Stomach (tissue), 19 donors: ENCODE measurements at places on chromosomes 7 and 10. TPM values are rescaled to one million over a fixed set of nuclear protein-coding genes. Genes with fewer than 3 reads are reported as not detected.

Gene NPVF
- total RNA-seq, result not detected

GRCh38 chr7:90216771-90217170 lies 5.2 kb downstream of the STEAP2 start:
- DNase-seq, result no peak

- DNase-seq, result no peak
These were observed 2.7 kb upstream of the PGAM2 start for GRCh38 chr7:44068054-44068453.

Gene VCL
- 73.9 TPM for total RNA-seq

Gene STEAP2
- total RNA-seq, result 17.5 TPM

DNA sequence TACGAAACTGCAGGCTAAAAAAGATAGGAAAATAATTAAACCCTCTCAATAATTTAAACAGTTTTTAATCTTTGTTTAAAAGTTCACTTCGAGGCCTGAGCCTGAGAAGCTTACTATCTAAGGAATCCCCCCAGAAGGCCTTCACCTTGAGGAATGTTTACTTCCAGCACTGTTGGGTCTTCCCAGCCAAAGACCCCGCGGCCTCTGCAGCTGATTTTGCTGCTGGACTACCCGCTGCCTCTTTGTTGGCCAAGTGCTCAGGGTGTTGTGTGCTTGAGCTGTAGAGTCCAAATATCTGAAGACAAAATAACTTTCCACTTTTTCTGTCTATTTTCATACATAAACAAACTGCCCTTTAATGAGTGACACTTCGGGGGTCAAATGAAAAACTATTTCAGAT lies 292.7 kb downstream of the GLRX3 start:
- DNase-seq, result no peak

Gene SMKR1
- total RNA-seq, result not detected

DNA sequence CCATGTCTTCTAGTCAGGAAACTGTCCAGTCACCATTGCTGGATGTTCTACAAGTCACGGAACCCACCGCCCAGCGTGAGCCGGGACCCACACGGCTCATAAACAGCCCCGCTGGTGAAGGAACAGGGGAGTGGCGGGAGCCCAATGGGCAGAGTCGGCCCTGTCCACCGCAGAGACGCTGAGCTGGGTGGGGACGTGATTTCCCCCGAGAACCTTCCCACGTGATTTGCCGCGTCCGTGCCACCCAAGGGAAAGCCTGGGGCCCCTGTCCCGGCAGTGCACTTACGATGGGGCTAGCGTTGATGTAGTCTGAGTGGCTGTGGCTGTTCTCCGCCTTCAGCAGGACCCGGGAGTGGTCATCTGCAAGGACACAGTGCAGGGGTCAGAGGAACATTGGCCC lies 266.9 kb downstream of the DNAJB6 start:
- no peak for DNase-seq

DNA sequence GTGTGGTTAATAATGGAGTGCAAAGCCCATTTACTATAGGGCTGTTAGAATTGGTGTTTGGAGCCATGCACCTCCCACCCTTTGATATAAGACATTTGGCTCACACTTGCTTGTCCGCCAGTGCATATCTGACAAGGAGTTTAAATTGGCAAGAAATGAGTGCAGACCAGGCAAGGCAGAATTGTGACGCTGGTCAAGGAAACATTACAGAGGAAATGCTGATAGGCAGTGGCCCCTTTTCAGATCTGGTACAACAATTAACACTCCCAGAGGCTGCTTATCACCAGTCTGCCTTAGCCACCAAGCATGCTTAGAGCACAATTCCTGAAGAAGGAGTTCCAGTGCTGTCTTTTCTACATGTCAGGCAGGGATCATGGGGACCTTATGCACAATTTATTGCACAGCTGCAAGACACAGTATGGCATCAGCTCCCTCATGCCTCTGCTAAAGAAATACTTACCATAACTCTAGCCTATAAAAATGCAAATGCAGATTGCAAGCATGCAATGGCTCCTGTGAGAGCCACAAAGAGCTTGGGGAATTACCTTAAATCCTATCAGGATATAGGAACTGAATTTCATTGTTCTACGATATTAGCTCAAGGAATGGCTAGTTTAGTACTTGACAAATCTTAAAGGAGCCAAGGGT lies 35.2 kb downstream of the OR13A1 start:
- DNase-seq, result peak; percentile 45

- no peak for DNase-seq
These were observed 143.5 kb downstream of the PIP4K2A start for GRCh38 chr10:22570733-22571430.

DNA sequence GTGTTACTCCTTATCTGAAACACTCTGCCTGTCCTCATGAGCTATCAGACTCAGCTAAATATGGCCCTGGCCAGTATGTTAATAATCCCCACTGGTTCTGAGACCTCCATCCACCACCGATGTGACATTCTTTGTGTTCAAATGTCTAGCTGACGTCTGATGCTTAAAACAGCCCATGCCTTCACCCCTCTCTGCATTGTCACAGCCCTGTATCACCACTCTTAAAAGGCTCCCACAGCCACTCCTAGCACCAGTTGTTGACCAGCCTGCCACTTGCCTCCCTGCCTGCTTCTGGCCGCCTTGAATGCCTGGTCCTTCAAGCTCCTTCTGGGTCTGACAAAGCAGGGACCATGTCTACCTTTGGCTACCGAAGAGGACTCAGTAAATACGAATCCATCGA lies at the start of gene LMOD2:
LMOD2 (plus strand) TSS at position 253 of the 400 bp plus-strand sequence; CDS start at position 351, 98 bp downstream.
- DNase-seq, result no peak

GRCh38 chr7:116431787-116432526 lies 67.6 kb upstream of the CAV2 start:
- DNase-seq, result no peak

DNA sequence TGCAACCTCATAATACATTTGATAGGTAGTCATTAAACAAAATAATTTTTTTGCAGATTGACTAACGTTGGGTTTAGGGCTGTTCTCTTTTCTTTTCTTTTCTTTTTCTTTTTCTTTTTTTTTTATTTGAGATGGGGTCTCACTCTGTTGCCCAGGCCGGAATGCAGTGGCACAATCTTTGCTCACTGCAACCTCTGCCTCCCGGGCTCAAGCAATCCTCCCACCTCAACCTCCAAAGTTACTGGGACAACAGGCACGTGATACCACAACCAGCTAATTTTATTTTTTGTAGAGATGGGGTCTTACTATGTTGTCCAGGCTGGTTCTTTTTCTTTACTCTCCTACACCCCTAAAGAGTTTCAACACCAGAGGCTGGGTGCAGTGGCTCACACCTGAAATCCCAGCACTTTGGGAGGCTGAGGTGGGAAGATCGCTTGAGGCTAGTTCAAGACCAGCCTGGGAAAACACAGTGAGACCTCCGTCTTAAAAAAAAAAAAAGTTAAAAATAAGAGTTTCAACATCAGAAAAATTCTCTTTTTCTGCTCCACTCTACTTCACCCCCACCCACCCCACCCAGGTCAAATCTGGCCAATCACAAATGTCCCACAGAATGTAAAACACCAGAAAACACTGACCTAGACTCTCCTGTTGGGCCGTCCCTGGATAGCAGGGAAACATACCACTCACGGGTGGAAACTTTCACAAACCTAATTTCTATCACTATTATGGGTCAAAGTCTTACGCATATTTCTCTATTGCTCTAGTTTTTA lies 3.0 kb downstream of the HIP1 start:
- DNase-seq, result no peak

- peak; percentile 76 for DNase-seq
These were observed 70.8 kb upstream of the UCN3 start for GRCh38 chr10:5293691-5294550.

Gene ZWINT
- 5.5 TPM for total RNA-seq

- peak; percentile 82 for DNase-seq
These were observed at the start of gene CTBP2 for GRCh38 chr10:125159932-125160855. Gene CTBP2 (minus strand): TSS chr10:125160563.

DNA sequence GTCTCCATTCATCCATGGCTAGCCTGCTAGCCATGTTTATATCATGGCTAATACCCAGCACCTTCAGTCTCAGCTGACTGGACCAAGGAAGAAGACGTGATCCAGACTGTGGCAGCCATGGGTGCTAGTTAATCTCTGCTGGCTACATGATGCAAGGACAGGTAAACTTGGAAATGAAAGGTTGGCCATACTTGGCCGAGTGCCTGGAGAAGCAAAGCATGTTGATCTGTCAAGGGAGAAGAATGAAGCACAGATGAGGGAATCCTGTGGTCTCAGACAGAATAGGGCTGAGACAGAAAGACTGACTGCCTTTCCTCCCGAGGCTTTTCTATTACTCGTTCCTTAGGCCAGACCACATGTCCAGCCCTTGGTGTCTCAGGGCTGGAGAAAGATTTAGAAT lies 41.1 kb downstream of the CPVL start:
- DNase-seq, result no peak

DNA sequence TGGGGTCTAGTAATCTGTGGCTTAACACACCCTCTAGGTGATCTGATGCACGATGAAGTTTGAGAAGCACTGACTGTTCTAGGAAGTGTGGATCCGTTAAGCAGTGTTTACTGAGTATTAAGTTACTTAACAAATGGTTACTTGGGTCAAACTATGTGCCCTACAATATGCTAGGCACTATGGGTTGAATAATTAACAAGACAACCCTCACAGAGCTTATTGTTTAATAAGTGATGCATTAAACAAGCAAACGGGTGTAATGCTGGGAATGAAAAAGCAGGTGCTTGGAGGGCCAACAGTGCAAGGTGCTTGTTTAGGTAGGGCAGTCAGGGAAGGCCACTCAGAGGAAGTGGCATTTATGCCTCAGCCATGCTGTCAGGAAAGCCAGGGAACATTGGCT lies 378.0 kb upstream of the PODXL start:
- no peak for DNase-seq

DNA sequence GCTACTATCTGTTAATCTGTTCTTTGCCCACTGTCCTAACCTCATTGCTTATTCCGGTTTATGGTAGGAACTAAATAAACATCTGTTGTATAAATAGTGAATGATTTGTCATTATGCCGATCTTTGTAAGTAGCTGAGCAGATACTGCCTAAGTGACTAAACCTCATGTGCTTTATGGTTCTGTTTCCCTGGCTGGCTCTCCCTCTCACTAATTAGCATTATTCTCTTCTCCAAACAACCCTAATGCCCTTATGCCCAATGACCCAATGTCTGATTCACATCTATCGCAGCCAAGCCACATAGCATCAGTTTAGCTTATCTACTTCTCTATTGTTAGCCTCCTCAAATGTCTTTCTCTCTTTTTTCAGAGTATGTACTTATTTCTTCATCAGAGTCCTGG lies 462.3 kb upstream of the POT1 start:
- no peak for DNase-seq

DNA sequence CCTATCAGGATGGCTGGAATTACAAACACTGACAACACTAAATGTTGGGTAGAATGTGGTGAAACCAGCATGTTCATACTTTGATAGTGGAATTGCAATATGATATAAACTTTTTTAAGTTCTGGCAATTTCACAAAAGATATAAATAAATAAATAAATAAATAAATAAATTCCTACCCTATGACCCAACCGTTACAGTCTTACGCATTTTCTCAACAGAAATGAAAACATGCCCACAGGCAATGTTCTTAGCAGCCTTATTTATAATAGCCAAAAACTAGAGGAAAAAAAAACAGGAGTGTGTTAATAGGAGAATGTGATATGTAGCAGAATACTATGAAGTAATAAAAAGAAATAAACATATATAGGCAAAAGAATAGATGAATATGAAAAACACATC lies 318.9 kb downstream of the IPMK start:
- no peak for DNase-seq

- DNase-seq, result no peak
These were observed 105.5 kb downstream of the WNT2 start for GRCh38 chr7:117217106-117218035.

Gene FFAR4
- 1.7 TPM for total RNA-seq
